ENCODE measurements at places on chromosomes 7 and 10. TPM values are rescaled to one million over a fixed set of nuclear protein-coding genes. Genes with fewer than 3 reads are reported as not detected.

SPDYE2 gene
- total RNA-seq, result not detected

PIK3AP1 gene
- 0.25 TPM for total RNA-seq

GJD4 gene
- total RNA-seq, result not detected

TACC2 gene
- 30.3 TPM for total RNA-seq

GIMAP2 gene
- total RNA-seq, result not detected

JCAD gene
- total RNA-seq, result 20.4 TPM

GRM3 gene
- not detected for total RNA-seq

AGBL3 gene
- total RNA-seq, result 3.7 TPM

KLF14 gene
- 1.0 TPM for total RNA-seq

NCF1 gene
- total RNA-seq, result 0.27 TPM

C10orf105 gene
- 0.11 TPM for total RNA-seq

HIF1AN gene
- total RNA-seq, result 64.1 TPM

ADCY1 gene
- total RNA-seq, result 4.7 TPM

TRPV6 gene
- total RNA-seq, result 4.2 TPM

SPDYE16 gene
- total RNA-seq, result 0.34 TPM

CHCHD3 gene
- 54.3 TPM for total RNA-seq

UNCX gene
- not detected for total RNA-seq

TMEM229A gene
- total RNA-seq, result 0.59 TPM

ENKUR gene
- total RNA-seq, result 0.25 TPM

NPC1L1 gene
- total RNA-seq, result 0.20 TPM

CD36 gene
- 0.44 TPM for total RNA-seq

TFAM gene
- total RNA-seq, result 52.7 TPM

CDC14C gene
- 0.11 TPM for total RNA-seq

AASS gene
- 34.2 TPM for total RNA-seq

ABCB1 gene
- total RNA-seq, result 1.7 TPM

SLC26A5 gene
- total RNA-seq, result not detected

OR13A1 gene
- total RNA-seq, result 0.35 TPM

GCK gene
- total RNA-seq, result 1.5 TPM

ANKRD61 gene
- 0.29 TPM for total RNA-seq

NODAL gene
- not detected for total RNA-seq

C7orf57 gene
- not detected for total RNA-seq

ZNF33B gene
- 35.1 TPM for total RNA-seq

XRCC2 gene
- 6.7 TPM for total RNA-seq

SCD gene
- 162 TPM for total RNA-seq

NPFFR1 gene
- 0.14 TPM for total RNA-seq

TRIM50 gene
- total RNA-seq, result not detected

ENTPD1 gene
- 1.1 TPM for total RNA-seq

IQCE gene
- 26.6 TPM for total RNA-seq

COL17A1 gene
- 3.6 TPM for total RNA-seq

FOXI2 gene
- not detected for total RNA-seq

ZPBP gene
- not detected for total RNA-seq

ERVW-1 gene
- total RNA-seq, result 0.24 TPM

TRAPPC14 gene
- total RNA-seq, result 23.6 TPM

SPRN gene
- 0.50 TPM for total RNA-seq

PNLIP gene
- total RNA-seq, result not detected

CPA1 gene
- total RNA-seq, result 1.1 TPM

ANKRD22 gene
- 0.63 TPM for total RNA-seq

GJC3 gene
- not detected for total RNA-seq

VIPR2 gene
- total RNA-seq, result 0.04 TPM

Measured in mesothelial cell of epicardium (in vitro differentiated cells).